NCI-H1436 treated with DMSO at 0.1 percent for 48 hours (cell line): ENCODE measurements at places on chromosomes 7 and 10.

- no peak for DNase-seq
Observed at GRCh38 chr10:122127943-122128342, 139.0 kb downstream of the TACC2 start.

DNA sequence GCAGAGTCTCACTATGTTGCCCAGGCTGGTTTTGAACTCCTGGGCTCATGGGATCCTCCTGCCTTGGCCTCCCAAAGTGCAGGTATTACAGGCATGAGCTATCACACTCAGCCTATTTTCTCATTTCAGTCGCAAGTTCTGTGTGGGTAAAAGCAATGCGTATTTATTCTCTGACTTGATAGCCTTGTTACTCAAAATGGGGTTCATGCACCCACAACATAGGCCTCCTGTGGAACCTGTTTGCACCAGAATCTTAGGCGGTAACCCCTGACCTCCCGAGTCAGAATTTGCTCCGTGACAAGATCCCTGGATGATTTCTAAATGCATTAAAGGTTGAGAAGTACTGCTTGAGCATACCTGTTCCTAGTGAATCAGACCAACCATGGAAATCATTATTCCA is 7.3 kb downstream of the IL2RA start:
- DNase-seq = no peak

GRCh38 chr7:150453181-150453580 is 2.8 kb downstream of the GIMAP8 start:
- DNase-seq = no peak

DNA sequence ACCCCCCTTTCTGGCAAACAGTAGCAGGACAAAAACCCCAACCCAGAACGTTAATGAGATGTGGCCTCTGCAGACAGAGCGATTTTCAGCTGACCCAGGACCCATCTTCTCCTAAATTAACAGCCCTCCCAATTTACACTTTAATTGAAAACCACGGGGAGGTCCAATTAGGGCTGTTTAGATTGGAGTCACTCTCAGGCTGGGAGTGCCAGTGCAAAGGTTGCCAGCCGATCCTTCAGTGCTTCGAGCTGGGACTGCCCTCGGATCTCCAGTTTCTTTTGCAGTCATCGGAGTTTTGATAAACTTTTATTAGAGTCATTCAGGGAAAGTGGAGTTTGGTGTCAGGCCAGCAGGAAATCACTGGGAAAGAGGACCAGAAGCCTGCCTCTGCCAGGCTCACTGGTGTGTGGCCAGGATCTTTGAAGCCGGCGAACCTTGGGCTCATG is 108.0 kb downstream of the DOCK1 start:
- no peak for DNase-seq

GRCh38 chr7:94509264-94509886 is at the start of gene CASD1:
Gene CASD1, plus strand, starts transcription at chr7:94509809. Its CDS starts 276 bp downstream, at chr7:94510085.
- peak; percentile 29 for DNase-seq

DNA sequence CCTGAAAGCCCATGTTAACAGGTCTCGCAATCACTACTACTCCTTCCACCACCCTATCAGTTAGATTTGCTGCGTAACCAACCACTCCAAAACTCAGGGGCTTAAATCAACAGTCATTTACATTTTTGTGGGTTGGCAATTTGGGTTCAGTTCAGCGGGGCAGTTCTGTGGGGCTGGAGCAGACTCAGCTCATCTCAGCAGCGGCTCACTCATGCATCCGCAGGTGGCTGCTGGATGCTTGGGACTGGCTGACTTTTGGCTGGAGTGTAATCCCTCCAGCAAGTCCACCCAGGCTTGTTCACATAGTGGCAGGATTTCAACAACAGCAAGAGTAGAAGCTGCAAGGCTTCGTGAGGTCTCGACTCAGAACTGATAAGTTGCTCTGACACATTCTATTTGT is 79.2 kb downstream of the NEUROD6 start:
- no peak for DNase-seq

DNA sequence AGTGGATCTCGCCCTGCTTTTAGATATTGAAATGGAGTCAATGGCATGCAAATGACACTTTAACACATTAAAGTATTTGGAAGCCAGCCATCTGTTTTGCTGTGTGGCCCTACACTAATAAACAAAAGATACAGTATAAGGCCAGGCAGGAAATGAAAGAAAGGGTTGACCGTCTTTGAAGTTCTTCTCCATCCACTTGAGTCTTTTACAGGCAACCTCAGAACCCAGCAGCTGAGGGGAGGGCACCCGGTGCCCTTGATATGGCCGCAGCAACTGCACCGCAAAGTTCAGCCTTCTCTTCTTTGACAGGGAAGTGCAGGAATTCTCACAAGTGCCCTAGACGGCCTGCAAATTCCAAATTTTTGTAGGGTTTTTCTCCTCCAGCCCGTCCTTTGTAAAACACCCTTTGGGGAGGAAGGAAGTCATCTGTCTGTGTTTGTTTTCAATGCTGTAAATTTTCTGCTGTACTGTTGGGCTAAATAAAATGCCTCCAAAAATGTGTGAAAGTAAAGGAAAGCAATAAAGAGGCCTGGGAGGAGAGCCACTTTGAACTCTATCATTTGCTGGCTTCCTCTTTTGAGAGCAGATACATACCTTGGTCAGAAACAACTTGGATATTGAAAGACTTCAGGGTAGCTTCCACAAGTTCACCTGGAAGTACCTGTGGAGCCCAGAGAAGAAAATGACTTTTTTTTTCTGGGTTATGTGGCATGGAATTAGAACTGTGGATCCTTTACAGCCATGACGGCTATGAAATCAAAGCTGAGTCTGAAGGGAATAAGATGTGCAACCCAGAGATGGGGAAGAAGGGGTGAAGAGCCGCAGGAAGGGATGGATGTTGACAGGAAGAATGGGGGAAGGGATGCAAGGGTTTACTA is 3.6 kb downstream of the HOXA1 start:
- DNase-seq = no peak

DNA sequence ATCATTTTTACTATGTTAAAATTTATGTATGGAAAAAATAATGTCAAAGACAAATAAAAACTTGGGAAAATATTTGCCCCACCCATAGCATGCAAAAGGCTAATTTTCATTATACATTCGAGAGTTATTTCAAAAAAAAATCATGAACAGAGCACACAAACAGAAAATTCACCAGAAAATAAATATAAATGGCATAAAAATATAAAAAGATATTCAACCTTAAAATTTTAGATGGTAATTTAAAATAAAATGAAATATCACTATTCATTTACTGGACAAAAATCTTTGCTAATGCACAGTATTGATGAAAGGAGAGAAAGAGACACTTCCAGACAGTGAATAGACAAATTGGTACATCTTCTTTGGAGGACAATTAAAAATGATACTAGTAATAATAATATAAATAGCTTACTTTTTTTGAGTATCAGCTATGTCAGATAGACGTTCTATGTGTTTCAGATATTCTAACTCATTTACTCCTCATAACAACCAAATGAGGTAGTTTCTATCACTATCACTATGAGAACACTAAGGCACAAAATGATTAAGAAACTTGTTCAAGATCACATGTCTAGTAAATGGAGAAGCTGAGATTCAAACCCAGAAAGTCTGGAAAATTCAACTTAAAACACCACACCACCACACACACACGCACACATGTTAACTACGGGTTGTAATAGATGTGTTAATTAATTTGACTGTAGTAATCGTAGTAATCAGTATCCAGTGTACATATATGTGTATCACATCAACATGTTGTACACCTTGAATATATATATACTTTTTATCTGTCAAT is 63.0 kb downstream of the CCDC71L start:
- no peak for DNase-seq

DNA sequence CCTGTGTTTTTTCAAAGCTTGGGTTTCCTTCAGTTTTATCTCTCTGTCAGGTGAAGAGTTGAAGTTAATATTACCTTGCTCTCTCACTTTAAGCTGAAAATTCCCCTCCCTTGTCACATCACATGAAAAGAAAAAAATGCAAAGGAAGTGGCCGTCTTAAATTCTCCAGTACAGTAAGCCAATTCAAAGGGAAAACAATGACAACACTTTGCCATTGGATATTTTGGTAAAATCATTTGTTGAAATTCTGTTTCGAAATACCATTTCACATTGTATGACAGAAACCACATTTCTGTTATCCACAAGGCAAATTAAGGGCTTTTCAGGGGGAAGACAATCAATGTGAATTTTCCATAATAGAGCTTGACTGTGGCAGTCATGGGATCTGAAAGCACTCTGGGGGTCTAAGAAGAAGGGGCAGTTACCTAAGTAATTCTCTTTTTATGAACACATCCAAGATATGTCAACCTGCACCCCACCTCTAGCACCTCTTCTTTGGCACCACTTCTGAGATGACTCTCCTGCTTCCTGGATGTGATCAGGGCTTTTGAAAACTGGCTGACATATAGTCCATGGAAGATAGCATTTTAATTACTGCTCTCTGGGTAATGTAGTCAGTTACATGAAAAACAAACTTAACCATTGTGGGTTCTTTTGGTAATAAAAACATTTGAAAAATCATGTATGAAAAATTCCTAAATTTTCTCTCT is 63.8 kb downstream of the ENTPD1 start:
- no peak for DNase-seq

- no peak for DNase-seq
Observed at GRCh38 chr7:3981281-3981680, 680.2 kb downstream of the SDK1 start.

DNA sequence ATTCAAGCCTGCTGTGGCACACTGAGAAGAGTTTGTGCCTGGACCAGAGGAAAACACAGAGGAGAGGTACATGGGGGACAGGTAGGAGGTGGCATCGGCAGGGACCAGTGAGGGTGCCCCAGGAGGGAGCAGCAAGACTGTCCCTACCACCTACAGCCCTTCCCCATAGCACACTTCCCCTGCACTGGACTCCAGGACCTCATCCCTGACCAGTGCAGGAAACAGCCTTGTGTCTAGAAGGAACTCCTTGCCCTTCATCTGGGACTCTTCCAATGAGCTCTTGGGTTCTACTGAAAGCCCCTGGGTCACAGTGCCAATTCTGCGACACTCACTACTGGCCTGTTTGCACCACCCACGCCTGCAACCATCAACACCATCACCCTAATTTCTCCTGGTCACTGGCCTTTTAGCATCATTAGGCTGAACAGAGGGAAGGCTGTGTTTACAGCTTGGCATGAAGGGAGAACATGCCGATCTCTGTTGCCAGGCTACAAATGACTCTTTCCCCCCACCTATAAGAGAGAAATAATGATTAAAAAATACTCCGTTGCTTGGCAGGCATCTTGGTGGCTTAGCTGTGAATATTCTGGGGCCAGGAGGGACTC is 371.9 kb upstream of the ZMIZ1 start:
- no peak for DNase-seq

DNA sequence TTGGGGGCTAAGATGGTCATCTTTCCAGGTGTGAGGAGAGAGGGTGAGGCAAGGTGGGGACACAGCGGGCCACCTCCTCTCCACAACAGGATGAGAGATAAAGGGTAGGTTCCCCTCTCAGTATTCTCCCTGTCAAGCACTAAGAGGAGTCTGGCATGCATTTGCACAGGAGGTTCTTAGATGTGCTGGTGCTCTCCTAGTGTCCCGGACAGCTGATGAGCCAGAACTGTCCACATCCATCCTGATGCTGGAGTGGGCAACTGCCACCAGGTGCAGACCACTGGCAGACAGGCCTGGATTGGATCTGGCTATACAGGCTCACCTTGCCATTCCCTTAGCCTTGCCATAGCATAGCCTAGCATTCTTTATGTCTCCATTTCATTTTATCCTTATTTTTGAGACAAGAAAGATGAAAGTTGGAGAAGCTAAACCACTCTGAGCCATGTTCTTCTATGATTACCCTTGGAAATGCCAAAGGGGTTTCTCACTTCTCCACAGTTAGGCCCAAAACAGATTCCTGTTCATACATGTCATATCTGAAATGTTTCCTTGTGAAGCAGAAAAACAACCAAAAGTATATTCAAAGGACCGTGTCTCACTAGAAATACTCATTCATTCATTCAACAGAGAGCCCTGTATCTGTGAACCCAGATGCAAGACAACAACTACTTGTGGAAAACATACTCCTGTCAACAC is 48.8 kb upstream of the ANTXRL start:
- no peak for DNase-seq

GRCh38 chr7:80611779-80612178 is 26.7 kb upstream of the CD36 start:
- no peak for DNase-seq

DNA sequence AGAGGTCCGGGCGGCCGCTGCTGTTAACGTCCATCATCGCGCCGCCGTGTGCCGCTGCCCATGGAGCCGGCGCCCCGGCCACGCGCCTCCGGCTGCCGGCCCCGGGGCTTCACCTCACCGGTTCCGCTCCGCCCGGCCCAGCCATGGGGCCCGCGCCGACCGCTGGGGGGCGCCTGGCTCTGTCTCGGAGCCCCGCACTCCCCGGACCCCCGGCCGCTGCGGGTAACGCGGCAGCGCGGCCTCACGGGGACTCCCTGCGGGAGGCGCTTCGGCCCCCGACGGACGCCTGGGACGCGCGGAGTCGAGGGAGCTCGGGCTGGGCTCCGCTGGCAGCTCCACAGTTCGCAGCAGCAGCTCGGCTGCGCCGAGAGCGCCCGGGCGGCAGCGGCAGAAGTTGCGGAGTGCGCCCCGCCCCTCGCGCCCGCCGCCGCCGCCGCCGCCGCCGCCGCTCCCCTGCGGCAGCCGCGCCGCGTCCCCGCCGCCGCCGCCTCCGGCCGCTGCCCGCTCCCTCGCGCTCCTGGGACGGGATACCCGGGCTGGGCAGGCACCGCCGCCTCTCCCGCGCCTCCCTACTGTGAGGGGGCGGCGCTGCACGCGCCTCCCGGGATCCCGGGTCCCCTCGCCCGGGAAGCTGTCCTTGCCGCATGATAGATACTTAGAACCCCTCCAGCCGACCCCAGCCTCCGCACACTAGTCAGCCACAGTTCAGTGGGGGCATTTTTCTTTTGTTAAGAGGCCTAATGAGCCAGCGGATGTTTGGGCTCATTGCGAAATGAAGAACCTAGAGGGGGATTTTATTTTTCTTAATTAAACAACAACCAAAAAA is at the start of gene HTR7:
Gene HTR7, minus strand, starts transcription at position 405 of the 826 bp plus-strand sequence. Its CDS starts 368 bp downstream, at position 37.
- DNase-seq = no peak

DNA sequence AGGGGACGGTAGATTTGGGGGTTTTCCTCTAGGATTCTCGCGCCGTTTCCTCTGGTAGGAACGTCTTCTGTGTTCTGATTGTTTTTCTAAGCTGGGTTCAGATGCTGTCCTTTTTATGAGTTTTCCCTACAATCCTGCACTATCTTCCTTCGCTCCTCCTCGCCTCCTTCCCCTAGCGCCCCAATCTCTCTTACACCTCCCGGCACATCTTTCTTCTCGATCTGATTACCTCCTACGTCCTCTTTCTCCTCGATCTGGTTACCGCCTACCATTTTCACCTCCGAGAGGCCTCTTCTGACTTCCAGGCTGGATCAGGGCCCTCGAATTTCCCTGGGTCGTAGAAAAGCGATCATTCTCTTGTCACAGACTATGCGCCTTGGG is 413 bp downstream of the BUD31 start:
- DNase-seq = no peak

- no peak for DNase-seq
Observed at GRCh38 chr7:44775383-44776107, 20.9 kb upstream of the PPIA start.
